Inflammatory macrophage (primary cell): ENCODE measurements at places on chromosomes 3 and 15.

GRCh38 chr3:37756311-37756710, 105.4 kb upstream of the CTDSPL start:
- no peak for DNase-seq

DNA sequence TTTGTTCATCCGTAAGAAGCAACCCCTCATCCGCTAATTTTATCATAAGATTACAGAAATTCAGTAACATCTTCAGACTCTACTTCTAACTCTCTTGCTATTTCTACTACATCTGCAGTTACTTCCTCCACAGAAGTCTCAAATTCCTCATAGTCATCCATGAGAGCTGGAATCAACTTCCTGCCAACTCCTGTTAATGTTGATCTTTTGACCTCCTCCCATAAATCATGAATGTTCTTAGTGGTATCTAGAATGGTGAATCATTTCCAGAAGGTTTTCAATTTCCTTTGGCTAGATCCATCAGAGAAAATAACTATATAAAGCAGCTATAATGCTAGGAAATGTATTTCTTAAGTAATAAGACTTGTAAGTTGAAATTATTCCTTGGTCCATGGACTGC, 115.1 kb downstream of the TAFA4 start:
- DNase-seq: no peak

DNA sequence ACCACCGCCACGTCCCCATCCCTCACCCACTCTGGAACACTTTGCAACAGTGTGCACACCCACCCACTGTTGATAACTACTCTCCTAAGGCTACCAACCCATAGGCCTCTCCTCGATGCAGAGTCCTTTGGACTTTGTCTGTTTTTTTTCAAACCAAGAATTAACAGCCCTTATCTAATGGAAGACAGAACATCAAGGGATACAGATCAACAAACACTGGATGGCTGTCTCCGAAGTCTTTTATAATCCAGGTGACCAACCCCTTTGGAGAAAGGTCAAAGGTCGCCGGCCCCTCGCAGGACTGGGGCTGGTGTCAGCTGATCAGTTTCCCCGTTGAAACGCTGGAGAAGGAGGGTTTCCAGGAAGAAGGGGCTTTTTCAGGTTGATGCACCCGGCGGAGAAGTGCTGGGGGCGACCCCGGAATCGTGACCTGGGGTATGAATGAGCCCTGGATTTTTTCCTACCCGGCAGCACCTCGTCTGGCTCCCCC, 532 bp downstream of the B4GALT4 start:
- DNase-seq: no peak

DNA sequence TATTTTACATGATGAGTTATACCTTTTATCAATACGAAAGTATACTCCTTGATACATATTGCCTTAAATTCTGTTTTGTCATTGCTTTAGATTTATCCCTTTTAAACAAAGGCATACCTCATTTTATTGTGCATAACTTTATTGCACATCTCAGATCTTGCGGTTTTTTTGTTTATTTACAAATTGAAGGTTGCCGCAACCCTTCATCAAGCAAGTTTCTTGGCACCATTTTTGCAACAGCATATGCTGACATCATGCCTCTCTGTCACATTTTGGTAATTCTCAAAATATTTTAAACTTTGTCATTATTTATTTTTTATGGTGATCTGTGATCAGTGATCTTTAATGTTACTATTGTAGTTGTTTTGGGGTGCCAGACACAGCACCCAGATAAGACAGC, 20.9 kb downstream of the SNRK start:
- no peak for DNase-seq

DNA sequence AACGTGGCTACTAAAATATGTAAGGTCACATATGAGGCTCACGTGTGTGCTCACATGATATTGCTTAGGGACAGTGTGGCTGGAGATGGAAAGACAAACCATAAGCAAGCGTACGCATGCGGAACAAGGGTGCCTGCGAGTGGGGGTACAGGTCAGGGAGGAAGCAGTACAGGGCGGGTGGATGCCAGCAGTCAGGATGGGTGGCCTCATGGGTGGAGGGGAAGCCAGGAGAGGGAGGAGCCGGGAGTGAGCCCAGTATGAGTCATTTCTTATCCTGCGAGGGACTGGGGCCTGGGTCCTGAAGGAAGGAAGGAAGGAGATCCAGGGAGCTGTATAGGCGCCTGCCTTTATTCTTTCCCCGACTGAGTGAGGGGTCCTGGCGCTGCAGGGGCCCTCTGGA, 42.0 kb upstream of the CGNL1 start:
- no peak for DNase-seq

GRCh38 chr3:109177908-109178307, 41.4 kb downstream of the C3orf85 start:
- no peak for DNase-seq

DNA sequence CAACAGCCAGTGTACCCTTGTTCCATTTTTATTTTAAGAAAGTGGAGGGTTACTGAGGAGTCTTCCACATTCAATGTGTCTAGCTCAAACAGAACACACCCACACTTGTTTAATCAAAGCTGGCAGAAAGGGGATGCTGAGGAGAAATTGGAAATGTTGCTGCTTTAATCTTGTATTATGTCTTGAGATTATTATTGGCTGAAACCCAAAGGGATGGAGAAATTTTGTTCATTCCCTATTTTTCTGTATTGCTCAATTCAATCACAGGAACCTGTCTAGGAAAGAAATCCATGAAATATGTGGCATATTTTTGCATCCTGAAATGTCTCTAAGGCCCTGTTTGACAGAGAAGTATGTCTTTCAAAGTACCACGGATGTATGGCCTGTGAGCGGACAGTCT, 238.0 kb downstream of the MYRIP start:
- DNase-seq: no peak

- no peak for DNase-seq
Measured at GRCh38 chr3:127772827-127773751, 49.2 kb downstream of the MGLL start.

DNA sequence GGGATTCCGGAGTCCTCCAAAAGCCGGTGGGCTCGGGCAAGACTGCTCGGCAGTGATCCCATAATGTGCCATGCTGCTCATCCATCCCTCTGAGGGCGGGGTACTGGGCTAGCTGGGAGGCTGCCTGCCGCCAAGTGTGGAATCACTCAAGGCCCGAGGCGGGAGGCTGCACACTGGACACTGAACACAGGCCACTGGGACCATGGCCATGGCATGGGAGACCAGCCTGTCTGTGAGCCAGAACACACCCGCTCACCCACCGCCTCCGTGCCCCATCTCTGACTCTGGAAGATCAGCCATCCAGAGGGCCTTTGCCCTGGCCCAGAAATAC, 1.4 kb downstream of the C3orf22 start:
- DNase-seq: no peak

DNA sequence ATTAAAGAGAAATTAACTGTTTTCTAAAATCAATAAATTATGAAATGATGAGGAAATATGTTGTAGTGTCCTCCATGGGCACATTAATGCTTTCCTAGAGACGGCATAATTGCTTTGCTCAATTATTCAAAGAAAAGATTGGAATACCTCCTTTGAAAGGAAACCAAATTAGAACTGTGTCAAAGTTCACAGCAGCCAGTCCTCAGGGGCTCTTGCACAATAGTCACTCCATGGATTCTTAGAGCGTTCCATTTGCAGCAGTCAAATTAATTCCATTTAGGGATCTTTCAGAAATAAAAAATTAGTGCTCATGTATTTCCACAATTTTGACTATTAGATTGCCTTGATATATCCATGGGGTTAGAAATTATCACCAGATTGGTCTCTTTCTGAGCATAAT, 841.6 kb upstream of the DPPA4 start:
- DNase-seq: no peak

GRCh38 chr3:81968658-81969057, 207.2 kb upstream of the GBE1 start:
- no peak for DNase-seq

GRCh38 chr15:76346669-76347481, 10.3 kb downstream of the ISL2 start:
- DNase-seq: no peak

DNA sequence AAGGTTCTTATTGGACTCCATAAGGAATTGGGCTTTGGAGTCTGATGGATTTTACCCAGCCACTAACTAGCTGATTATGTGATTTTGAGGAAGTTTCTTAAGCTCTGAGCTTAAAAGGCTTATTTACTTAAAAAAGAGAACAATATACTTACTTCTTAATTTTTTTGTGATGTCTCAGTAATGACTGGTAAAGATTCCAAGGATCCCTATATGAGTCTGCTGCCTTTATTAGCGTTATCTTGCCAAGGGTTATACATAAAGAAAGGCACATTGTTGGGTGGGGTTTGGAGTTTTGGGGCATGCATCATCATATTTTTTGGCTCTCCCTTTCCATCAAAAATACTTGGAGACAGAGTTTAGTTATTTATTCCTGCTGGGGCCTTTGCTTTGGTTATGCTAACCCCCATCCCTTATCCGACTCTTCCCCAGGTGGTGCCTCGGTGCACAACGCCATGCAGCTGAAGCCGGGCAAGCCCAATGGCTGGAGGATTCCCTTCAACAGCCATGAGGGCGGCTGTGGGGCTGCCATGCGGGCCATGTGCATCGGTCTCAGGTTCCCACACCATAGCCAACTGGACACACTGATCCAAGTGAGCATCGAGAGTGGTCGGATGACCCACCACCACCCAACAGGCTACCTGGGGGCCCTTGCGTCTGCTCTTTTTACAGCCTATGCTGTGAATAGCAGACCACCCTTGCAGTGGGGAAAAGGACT, 6.7 kb downstream of the ADPRH start:
- peak; percentile 23 for DNase-seq

DNA sequence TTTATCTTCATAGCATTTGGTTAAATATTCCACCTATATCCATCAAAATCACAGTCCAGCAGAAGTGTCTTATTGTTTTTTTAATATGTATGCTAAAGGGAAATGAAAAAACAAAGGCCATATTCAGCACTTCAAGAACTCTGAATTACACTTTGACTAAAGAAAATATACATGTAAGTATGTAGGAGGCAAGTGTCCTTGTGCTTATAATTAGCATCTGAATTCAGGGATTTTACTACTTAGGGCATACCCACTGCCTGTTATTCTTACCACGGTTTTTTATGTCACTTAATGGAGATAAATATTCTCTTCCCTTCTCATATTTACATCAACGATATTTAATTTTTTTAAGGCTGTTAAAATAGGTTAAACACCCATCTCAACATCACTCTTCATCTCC, 117.3 kb downstream of the TBC1D5 start:
- no peak for DNase-seq

DNA sequence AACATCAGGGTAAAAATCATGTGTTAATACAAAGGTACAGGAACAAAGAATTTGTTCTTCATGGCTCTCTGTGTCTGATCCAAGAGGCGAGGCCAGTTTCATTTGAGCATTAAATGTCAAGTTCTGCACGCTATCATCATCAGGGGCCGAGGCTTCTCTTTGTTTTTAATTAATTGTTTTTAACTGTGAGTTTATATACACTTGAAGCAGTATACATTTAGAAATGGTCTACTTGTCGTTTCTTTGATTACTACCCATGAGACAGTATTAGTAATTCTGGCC, 21.2 kb upstream of the OCA2 start:
- no peak for DNase-seq

- no peak for DNase-seq
Measured at GRCh38 chr3:52811452-52812011, 16.9 kb downstream of the ITIH3 start.
